Fibroblast of skin of back (primary cell): ENCODE measurements at places on chromosomes 1 and 21.

DNA sequence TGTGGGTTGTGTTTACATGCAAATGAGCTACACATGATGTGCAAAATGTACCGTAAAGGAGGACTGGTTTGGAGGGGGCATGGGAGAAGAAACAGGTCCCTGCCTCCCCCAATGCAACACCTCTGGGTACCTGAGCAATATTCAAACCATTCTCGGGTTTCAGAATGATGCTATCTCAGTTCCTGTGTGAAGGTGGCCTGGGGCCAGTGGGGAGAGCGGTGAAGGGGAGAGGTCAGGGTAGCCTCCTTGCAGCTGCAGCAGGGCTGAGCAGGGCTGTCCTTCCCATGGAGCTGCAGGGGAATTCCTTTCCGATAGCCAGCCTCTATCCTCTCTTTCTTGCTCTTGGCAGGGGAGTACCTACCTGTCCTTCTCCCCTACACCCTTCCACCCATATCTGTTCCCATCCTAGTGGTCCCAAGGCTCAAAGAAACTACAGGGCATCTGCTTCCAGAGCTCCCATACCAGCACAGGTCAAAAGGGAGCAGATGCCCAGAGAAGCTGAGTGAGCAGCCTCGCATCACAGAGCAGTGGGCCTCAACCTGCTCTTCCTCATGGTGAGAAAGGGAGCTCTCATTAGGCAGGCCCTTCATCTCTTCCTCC, 11.9 kb downstream of the MEF2D start:
- DNase-seq: no peak

DNA sequence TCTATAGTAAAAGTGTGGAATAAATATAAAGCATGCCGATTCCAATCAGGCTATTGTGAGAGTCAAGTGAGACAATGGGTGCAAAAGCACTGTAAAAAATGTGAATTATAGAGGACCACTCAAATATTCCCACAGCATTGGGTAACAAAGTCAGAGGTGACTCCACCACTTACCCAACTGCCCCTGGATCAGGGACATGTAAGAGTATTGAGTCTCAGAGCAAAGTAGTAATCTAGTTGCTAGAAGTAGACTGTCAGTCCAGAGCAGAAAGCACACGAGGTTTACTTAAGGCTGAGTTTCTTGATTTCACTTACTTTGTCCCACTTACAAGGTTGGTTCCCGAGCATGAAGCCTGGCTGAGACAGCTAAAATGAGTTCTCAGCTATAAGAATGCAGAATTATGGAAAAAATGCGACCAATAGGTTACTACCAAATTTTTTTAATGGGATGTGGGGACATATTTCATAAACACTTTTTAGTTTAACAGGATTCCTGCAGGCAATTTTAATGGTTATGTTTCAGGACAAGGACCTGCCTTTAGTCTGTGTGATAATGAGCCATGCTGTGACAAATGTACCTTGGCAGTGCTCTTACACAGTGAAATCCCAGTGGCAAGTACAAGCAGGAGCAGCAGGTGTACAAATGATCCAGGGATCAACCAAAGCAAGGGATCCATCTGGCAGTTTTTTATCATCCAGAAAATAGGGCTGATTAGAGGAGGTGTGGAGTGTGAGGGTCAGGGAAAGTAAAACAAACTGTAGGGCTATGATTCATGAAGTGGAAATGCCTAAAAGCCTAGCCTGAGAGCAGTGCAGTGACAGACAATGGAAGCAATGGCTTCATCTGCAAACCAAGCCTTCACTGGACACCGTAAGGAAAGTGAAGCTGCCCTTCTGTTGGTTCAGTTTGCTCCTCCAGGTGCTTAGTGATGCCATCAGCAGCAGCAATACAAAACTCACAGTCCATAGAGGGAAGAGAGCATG, 156.2 kb upstream of the SPAG17 start:
- DNase-seq: peak; percentile 53

- no peak for DNase-seq
These were observed 44.0 kb downstream of the PLPP3 start for GRCh38 chr1:56535362-56535761.

DNA sequence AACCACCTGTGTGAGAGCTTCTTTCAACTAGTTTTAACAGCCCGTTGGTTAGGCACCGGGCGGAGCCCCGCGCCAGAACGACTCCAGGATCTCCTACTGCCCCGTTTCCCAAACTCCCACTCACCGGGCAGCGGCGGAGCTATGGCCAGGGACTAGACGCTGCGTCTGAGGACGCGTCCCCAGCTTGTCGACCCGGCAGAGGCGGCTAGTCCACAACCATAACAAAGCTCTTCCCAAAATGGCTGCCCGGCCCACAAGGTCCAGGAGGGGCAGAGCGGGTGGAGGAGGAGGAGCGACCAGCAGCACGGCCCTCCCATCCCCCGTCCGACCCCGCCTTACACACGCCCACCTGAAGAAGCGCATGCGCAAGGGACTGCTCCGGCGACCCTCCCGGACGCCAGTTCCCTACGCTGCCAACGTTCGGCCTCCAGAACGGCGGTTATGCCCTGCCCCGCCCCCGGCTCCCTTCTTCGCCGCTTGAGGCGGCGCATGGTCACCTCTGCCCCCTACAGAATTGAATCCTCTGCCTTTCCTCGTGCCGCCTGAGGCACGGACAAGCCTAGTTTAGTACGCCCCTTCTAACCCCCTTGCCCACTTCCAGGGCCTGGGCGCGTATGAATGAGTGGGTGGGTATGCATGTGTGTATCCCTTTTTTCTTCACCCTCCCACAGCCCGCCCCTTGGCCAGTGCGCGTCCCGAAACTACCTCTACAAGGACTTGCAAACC, at the start of gene GPBP1L1:
TSS of gene GPBP1L1 (minus strand) at position 246 of the 726 bp plus-strand sequence. CDS start 27,446 bp downstream, outside the sequence.
- DNase-seq: peak; percentile 95

DNA sequence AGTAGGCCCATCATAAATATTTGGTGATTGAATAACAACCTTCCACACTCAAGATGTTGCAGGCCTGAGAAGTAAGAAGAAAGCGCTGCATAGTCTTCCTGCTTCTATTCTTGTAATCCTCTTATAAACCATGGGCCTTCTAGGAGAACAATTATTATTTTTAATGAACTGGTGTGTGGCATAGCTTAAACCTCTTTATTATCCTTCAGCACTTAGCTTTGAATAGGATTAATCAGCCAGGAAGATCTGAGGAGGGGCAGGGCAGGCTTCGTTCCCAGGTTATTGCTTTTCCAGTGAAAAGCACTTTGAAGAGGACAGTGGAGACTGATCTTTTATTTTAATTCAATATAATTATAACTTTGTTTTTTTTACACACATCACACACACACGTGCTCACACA, 42.3 kb downstream of the KIF26B start:
- no peak for DNase-seq
